ENCODE measurements at places on chromosomes 2 and 18.

GRCh38 chr2:128405981-128406613 is 87.4 kb upstream of the HS6ST1 start:
- DNase-seq: no peak

DNA sequence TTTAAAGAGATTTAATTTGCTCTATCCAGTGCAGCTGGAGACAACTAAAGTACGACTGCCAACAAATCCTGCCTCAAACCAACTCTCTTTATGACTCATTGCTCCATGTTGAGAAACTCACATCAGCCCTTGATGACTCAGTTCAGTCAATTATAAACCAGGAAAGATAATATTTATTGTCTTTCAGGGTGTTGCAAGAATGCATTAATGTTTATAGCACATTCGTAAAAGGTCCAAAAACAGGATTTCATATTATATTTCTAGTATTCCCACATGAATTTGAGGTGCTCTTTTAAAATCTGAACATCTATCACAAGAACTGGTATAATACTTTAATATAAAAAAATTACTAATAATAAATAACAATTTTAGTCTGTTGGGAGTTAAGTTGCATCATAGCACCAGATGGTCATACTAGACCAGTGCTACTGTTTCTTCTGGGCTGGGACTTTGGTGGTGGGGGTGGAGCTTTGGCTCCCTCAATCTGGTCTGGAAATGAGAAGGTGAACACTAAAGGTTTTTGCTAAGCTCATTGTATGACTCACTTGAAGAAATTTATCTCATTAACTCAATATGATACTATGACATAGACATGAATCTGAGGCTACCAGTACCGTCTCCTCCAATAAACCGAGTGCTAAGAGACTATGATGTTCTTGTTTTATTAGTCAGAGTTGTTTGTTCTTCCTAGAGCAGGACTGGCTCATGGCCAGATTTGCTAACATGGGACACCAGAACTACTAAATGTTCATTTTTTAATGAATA is 26.6 kb upstream of the MAP3K20 start:
- DNase-seq: peak; percentile 98

DNA sequence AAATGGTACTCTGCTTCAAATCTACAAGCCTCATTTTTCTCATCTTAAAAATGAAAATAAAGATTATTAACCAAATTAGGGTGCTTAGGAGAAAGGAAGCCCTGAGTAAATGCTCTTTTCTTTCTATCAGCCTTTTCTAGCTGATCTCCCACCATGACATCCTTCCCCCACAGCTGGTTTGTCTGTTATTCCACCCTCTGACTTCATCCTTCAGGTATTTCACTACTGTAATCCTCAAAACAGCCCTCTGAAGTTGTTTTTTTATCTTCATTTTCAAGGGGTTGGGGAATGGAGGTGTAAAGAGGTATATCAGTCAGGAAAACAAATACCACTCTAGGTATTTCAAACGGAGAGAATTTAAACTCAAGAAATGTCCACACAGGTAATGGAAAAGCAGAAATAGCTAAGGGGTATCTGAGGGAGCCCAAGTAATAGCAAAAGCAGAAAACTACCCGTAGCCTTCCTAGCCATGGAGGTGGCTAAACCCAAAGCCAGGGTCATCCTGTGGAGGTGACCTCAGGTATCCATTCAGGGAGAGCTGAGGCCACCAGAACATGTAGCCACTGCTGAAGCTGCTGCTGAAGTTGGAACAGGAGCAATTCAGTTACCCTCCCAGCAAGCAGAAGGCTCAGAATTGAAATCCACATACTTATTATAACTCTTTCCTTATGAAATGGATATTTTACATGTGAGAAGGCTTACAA is 990.9 kb upstream of the ACVR2A start:
- peak; percentile 20 for DNase-seq

GRCh38 chr2:26873286-26873983 is 25.5 kb downstream of the DPYSL5 start:
- DNase-seq: no peak

GRCh38 chr2:177606636-177607035 is 214.1 kb downstream of the AGPS start:
- DNase-seq: no peak

GRCh38 chr18:35564795-35565453 is 16.6 kb upstream of the GALNT1 start:
- no peak for DNase-seq

- DNase-seq: peak; percentile 98
These were observed 17.9 kb upstream of the SFXN5 start for GRCh38 chr2:73089270-73090030.

GRCh38 chr2:12416600-12416999 is 300.1 kb upstream of the TRIB2 start:
- DNase-seq: peak; percentile 51

DNA sequence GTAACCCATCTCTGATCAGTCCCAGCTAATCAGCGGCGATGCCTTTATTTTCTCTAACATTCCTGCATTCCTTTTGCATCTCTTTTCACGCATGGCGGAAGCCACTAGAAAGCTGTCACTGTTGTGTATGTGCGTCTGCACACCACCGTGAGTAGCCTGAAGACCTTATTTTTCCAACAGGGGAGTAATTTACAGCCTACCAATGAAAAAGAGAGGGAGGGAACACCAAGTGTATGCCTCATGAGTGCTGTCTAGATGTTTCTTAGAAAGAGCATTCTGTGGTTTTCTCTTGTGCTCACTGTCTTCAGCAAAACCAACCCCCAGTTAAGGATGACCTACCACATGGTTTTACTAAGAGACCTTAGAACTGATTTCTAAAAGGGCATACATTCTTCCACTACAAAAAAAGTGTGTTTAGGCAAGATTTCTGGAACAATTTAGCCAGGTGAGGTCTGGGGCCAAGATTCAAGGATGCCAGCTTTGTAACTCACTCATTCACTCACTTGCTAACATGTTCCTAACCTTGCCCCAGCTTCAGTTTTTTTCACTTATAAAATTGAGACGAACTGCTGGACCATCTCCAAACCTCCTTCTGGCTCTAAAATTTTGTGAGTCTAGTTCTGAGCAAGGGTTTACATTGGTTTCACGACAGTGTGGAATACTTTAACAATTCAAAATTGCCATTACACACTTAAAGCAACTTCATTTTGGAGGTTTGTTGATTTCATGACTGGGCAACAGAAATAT is 51.4 kb downstream of the BCL2 start:
- no peak for DNase-seq

DNA sequence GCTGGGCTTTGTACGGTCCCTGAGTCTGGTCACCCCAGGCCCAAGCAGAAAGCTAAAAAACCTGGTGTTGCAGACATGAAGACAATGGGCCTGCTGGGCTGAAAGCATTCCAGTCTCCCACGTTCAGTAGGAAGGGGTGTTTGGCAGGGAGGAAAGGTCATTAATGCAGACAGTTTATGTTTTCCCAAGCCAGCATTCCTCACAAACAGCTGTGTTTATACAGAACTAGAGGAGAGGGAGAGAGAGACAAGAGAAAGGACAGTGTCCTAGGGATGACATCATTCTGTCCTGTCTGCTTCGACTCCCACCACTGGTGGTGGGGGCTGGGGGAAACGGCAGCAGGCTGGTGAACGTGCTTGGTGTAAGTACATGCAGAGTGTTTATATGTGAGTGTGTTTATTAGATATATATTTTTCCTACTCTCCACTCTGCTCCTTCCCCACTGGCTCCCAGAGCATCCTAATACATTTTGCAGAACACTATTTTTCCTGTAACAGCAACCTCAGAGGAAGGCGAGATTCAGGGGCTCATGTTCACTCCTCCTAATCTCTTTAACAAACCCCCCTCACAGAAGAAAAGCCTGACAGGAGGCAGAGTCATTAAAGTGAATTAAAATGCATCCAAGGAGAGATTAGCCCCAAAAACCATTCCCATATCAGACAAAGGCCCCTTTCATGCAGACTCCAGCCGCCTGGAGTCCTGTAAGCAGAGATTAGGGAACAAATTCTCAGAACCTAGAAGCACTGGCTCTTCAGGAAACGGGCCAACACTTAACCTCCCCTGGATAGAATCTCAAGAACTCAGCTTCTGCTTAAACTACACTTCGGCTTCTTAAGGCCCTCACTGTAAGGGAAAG is 380.4 kb downstream of the TNS1 start:
- DNase-seq: peak; percentile 10

- DNase-seq: no peak
These were observed 47.9 kb downstream of the SLC14A1 start for GRCh38 chr18:45771587-45772480.

- peak; percentile 76 for DNase-seq
These were observed 64.1 kb downstream of the PTPN4 start for GRCh38 chr2:119823734-119824334.

DNA sequence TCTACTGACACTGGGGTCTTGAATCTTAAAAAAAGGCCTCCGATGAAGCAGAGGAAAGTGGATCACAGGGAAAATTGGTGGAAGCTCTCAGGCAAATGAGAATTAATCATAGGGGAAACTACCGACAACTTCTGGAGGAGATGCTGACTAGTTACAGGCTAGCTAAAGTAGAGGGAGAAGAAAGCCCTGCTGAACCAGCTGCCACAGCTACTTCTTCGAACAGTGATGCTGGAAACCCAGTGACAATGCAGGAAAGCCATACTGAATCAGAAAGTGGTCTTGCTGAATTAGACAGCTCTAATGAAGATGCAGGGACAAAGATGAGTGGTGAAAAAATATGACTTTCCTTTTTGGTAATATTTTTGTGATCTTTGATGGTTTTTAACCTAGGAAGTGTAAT is 44.9 kb upstream of the SLC3A1 start:
- no peak for DNase-seq

- no peak for DNase-seq
These were observed 135.6 kb upstream of the KYNU start for GRCh38 chr2:142741764-142742269.

Measured in fibroblast of pulmonary artery (primary cell).